ENCODE measurements at places on chromosomes 5 and 9.

DNA sequence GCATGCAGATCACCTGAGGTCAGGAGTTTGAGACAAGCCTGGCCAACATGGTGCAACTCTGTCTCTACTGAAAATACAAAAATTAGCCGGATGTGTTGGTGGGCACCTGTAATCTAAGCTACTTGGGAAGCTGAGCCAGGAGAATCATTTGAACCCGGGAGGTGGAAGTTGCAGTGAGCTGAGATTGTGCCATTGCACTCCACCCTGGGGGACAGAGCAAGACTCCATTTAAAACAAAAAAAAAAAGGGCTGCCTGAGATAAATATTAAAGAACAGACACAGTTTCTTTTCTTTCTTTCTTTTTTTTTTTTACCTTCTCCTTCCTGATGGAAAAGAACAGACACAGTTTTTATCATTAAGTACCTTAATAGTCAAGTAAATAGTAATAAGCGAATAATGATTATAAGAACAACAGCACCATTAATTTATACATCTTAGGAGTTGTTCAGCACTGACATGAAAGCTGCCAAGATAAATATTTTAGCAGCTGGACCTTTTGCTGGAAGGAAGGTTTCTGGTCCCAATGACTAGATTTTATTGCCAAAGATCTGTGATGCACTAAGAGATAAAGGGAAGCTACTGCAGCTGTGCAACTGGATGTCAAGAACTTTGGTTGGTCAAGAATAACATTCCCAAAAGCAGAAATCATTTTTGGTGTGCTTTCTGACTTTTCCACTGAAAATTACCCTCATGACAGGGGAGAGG, 7.0 kb downstream of the CENPP start:
- no peak for DNase-seq

DNA sequence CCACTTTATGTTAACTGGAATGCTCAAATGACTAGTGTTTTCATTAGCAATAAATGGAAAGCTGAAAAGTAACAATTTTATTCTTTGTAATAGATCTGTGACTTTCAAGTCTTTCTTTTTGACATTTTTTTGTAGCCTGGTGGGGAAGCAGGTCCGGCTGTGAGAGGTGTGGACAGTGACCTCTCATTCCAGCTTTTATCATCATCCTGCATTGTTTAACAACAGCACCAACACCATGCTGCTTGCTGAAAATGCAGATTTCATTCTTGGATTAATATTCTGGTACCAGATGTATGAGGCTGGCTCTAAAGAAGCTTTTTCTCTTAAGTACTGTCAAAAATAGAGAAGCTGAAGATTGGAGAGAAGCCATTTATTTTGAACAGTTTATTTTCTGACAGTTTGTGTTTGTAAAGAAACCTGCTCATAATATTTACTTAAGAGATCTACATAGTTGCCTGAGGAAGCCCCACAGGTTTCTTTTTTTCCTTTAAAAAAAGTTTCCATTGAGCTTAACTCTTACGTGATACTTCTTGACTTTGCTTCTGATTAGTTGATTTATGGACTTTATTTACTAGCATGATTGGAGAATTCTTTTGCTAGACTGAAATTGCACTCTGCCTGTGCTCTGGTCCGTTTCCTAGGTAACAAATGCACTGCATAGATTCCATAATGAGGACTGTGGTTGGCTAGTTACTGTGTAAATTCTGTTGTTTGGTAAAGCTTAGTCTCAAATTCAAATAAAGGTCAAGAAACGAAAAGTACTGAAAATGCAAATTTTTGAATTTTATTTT, 3.4 kb downstream of the KIAA1958 start:
- DNase-seq, result peak; percentile 9

GRCh38 chr5:53784596-53784995, 224.2 kb downstream of the NDUFS4 start:
- DNase-seq, result no peak

DNA sequence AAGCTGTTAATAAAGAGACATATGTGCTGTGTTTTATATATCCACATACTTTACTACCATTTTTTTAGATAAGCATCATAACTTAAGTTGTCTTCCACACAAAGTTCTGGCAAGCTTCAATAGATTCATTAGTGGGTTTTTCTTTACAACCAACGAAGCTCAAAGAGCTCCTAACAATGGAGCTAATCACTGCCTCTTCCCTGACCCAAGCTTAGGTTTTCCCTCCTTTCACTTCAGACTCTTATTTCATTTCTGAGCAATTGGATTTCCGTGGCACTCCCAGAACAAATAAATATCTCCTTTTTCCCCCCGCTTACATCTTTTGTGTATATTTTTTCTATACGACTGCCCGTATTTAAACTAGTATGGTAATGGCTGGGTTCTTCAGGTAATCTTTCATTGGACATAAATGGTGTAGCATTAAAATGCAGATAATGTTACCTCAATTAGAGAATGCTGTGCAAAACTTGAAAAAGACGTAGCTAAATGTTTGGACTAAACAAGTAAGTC, 275.5 kb upstream of the TMEM161B start:
- no peak for DNase-seq

DNA sequence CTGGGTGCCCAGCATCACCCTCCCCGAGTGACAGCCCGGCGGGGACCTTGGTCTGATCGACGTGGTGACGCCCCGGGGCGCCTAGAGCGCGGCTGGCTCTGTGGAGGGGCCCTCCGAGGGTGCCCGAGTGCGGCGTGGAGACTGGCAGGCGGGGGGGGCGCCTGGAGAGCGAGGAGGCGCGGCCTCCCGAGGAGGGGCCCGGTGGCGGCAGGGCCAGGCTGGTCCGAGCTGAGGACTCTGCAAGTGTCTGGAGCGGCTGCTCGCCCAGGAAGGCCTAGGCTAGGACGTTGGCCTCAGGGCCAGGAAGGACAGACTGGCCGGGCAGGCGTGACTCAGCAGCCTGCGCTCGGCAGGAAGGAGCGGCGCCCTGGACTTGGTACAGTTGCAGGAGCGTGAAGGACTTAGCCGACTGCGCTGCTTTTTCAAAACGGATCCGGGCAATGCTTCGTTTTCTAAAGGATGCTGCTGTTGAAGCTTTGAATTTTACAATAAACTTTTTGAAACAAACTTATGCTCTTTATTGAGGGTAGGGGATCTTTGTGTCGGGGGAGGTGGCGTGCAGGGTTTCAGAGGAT, 1.3 kb downstream of the GADD45G start:
- peak; percentile 93 for DNase-seq

- DNase-seq, result peak; percentile 88
These were observed 937 bp upstream of the SLC26A2 start for GRCh38 chr5:149959406-149960236.

DNA sequence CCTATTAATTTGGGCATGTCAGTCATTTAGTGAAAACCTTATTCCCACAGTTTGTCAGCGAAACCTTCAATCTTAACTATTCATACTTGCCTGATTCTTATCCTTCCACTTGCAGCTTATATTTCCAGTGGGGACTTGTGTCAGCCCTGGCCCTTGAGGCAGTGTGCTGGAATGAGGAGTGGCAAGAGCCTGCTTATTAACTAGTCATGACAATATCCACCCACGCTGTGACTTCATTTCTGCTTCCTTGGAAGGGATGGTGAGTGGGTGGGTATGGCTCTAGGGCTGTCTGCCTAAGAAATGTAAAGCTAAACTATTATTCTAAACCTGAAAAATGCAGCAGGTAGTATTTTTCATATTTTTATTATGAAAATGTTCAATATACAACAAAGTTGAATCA, 34.0 kb upstream of the LURAP1L start:
- DNase-seq, result peak; percentile 72

GRCh38 chr5:180041301-180042274, 30.0 kb downstream of the RNF130 start:
- DNase-seq, result no peak

DNA sequence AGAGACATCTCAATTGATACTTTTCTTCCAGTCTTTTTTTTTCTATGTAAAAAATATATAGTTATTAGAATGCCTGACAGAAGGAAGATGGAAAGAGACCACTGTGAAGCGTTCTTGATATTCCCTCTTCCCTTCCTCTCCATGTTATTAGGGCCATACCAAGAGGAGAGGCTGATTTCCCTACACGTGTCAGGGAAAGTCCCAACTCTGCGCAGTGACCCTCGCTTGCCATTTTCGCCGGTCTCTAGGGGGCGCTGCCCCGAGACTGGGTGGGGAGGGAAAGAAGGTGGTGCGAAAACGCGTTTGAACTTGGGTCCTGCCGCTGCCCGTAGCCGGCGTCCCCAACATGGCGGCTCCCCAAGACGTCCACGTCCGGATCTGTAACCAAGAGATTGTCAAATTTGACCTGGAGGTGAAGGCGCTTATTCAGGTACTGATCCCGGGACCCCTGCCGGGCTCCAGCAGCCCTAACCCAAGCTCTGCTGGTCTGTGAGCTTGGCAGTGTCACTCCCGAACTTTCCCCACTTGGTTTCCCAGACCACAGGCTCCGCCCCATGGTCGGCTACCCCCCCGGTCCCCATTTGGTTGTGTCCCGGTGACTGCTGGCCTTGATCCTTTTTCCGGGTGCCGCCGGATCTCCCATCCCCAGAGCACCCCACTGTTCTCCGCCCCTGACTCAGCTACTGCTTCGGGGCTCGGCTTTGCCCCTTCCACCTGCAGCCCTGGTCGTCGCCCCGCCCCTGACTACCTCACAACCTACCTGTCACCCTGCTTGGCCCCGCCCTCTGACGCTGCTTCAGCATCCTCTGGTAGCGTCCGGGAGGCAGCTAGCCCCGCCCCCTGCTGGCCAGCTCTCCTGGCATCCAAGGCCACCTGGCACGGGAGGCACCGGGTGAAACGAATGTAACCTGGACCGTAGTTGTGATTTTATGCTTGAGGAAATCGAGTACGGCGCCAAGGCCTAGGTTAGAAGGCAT, at the start of gene BNIP1:
TSS of gene BNIP1 (plus strand) at position 332 of the 977 bp plus-strand sequence. CDS start at position 347, 15 bp downstream.
- DNase-seq, result peak; percentile 93
